Tibial artery (tissue), 4 donors: ENCODE measurements at places on chromosomes 13 and 19.
A peak's percentile ranks its signal among the peaks of the same experiment; 100 is the strongest.

DNA sequence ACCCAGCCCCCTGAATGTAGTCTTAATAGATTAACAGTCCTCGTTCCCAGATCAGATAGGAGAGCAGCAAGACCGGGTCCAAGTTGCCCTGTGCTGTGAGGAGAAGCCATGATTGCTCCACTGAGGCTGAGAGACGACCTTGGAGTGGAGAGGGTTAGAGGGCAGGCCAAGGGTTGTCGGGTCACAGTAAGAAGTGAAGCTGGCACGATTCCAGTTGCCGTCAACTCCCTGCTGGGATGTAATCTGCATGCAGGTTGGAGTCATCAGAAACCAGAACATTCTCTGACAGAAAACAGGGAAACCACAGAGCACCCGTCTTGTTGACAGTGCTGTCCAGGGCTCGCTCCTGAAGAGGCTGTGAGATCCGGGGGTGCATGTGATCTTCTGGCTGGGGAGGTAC is 19.0 kb upstream of the ATP11A start:
- H3K4me1 ChIP-seq, result no peaks in the 10 kb centered on the region
- H3K4me3 ChIP-seq, result no peak overlapping the region
- H3K27me3 ChIP-seq, result peaks cover 27% of the 10 kb centered on the region
- DNase-seq, result peak; percentile 12

GRCh38 chr19:11705474-11705873 is 33.3 kb downstream of the ZNF823 start:
- H3K36me3 ChIP-seq, result no peaks in the 10 kb centered on the region
- no peak overlapping the region for H3K4me3 ChIP-seq
- no peaks in the 10 kb centered on the region for H3K27me3 ChIP-seq
- no peak overlapping the region for H3K27ac ChIP-seq
- no peak for DNase-seq

DNA sequence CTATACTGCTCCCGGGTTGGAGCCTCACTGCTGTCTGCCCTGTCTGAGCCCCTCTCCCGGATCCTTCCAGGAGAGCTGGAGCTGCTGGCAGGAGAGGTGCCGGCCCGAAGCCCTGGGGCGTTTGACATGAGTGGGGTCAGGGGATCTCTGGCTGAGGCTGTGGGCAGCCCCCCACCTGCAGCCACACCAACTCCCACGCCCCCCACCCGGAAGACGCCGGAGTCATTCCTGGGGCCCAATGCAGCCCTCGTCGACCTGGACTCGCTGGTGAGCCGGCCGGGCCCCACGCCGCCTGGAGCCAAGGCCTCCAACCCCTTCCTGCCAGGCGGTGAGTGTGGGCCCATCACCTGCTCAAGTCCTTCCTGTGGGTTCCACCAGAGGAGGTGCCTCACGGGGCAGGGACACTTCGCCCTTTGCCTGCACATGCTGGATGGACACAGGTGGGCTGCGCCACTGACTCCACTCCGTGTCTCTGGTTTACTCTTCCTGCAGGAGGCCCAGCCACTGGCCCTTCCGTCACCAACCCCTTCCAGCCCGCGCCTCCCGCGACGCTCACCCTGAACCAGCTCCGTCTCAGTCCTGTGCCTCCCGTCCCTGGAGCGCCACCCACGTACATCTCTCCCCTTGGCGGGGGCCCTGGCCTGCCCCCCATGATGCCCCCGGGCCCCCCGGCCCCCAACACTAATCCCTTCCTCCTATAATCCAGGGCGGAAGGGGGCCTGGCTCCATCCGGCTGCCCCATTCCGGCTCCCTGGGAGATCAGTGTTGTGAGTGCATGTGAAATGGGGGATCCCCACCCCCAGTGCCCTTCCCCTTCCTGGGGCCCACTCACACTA is 19.8 kb downstream of the EPN1 start:
- H3K36me3 ChIP-seq, result peaks cover 57% of the 10 kb centered on the region
- H3K27me3 ChIP-seq, result no peaks in the 10 kb centered on the region
- no peak for DNase-seq
- no peak overlapping the region for H3K27ac ChIP-seq

DNA sequence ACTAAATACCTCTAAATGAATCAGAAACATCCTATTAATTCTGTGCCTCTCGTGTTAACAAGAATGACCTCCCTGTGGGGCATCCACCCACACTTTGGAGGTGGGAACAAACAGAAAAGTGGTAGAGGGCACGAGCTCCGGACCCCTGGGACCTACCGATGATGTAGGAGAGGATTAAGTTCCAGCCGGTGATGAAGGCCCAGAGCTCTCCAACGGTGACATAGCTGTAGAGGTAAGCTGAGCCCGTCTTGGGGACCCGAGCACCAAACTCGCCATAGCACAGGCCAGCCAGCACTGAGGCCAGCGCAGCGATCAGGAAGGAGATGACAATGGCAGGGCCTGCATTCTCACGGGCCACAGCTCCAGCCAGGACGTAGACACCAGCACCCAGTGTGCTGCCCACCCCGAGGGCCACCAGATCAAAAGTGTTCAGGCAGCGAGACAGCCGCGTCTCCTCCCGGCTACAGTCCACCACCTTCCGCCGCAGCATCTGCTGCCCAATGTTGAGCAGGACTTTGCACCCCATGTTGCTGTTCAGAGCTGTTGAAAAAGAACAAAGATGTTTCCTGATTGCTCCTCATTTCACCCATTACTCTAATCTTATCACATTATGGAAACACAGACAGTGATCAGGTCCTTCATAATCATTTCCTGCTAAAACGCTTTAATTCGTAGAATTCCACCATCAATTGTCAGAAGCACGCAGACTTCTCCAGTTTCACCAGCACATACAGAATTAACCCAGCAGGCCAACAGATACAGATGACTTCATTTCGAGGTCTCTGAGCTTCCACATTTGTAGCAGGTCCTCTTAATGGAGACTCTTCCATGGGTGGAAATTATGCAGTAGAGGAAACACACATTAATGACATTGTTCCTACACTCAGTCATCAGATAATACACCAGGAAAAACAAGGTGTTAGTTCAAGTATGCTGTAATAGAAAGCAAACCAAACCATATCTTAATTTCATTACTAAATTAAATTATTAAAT is 59.5 kb downstream of the SLC7A1 start:
- no peak overlapping the region for H3K4me3 ChIP-seq
- no peak for DNase-seq
- no peaks in the 10 kb centered on the region for H3K4me1 ChIP-seq
- no peak overlapping the region for H3K27ac ChIP-seq
- H3K36me3 ChIP-seq, result peaks cover 40% of the 10 kb centered on the region

DNA sequence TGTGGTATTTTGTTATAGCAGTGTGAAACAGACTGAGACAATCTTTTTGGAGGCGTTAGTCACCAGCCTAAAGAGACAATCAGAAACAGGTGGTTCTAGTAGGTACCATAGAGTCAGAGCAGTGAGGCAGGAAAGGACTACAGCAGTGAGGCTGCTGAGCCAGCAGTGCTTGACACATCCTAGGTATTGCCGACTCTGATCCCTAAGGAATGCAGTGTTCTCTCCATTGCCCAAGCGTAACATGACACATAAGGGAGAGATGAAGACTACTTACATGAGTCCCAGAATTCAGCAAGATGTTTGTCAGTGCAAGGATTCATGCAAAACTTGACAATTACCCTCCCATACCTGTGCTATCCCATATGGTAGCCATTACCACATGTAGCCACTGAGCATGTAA is 62.4 kb upstream of the XPO4 start:
- H3K27me3 ChIP-seq, result no peaks in the 10 kb centered on the region
- H3K4me1 ChIP-seq, result no peaks in the 10 kb centered on the region
- no peaks in the 10 kb centered on the region for H3K36me3 ChIP-seq
- no peak overlapping the region for H3K27ac ChIP-seq
- no peak for DNase-seq
- H3K4me3 ChIP-seq, result no peak overlapping the region

- H3K27me3 ChIP-seq, result no peaks in the 10 kb centered on the region
- no peak overlapping the region for H3K27ac ChIP-seq
- no peak for DNase-seq
- peaks cover 36% of the 10 kb centered on the region for H3K4me1 ChIP-seq
Measured at GRCh38 chr19:5131031-5131505, 162.2 kb downstream of the KDM4B start.

DNA sequence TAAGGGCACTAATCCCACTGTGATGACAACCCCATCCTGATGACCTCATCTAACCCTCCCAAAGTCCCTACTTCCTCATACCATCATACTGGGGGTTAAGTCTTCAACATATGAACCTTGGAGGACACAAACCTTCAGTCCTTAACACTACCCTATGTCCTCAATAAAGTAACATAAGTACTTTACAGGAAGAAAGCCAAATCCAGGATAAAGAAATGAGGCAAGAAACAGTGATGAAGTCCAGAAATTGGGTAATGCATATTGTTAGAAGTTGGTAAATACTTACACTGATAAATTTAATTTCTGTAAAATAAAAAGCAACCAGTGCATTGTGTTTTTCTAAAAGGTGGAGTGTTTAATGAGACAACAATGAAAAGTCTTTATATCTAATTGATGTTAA is 284.8 kb upstream of the SOX21 start:
- H3K4me1 ChIP-seq, result no peaks in the 10 kb centered on the region
- H3K27ac ChIP-seq, result no peak overlapping the region
- H3K36me3 ChIP-seq, result no peaks in the 10 kb centered on the region
- H3K27me3 ChIP-seq, result no peaks in the 10 kb centered on the region
- no peak overlapping the region for H3K4me3 ChIP-seq

GRCh38 chr19:31518216-31519020 is 169.2 kb upstream of the TSHZ3 start:
- H3K4me3 ChIP-seq, result no peak overlapping the region
- no peaks in the 10 kb centered on the region for H3K36me3 ChIP-seq
- no peak for DNase-seq
- H3K4me1 ChIP-seq, result no peaks in the 10 kb centered on the region
- H3K27me3 ChIP-seq, result no peaks in the 10 kb centered on the region

DNA sequence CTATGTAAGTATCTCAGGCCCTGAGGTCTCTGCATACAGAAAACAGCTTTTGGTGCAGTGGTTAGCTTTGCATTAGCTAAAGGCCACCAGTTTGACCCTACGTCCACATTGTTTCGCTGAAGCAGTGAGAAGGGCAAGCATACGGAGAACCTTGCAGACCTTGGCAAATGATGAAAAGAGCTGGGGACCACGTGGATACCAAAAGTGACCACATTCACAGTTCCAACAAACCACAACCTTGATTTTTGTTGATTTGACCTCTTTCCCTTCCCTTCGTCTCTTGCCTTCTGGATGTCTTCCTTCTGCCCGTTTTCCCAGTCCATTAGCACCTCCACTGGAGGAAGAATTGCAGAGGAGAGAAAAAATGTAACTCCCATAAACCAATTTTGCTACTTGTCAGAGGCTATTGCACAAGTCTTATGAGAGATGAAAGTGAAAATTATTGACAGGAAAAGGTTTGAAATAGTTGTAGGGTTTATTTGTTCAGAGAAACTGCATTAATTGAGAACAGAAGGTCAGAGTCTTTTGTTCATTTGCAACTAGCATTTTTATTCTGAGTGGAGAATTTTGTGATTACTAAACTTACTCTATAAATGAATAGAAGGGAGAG is 293.9 kb upstream of the HTR2A start:
- no peak overlapping the region for H3K4me3 ChIP-seq
- no peaks in the 10 kb centered on the region for H3K36me3 ChIP-seq
- H3K27me3 ChIP-seq, result no peaks in the 10 kb centered on the region
- no peak overlapping the region for H3K27ac ChIP-seq
- DNase-seq, result no peak
- H3K4me1 ChIP-seq, result no peaks in the 10 kb centered on the region

- no peak for DNase-seq
- H3K4me3 ChIP-seq, result no peak overlapping the region
- H3K4me1 ChIP-seq, result no peaks in the 10 kb centered on the region
- H3K27me3 ChIP-seq, result no peaks in the 10 kb centered on the region
Measured at GRCh38 chr13:107736731-107737130, 478.6 kb downstream of the LIG4 start.

- no peaks in the 10 kb centered on the region for H3K36me3 ChIP-seq
- no peaks in the 10 kb centered on the region for H3K27me3 ChIP-seq
- peak overlapping the region; percentile 60 for H3K4me3 ChIP-seq
- peak overlapping the region; percentile 90 for H3K27ac ChIP-seq
Measured at GRCh38 chr19:4403005-4403761, 743 bp downstream of the CHAF1A start.

DNA sequence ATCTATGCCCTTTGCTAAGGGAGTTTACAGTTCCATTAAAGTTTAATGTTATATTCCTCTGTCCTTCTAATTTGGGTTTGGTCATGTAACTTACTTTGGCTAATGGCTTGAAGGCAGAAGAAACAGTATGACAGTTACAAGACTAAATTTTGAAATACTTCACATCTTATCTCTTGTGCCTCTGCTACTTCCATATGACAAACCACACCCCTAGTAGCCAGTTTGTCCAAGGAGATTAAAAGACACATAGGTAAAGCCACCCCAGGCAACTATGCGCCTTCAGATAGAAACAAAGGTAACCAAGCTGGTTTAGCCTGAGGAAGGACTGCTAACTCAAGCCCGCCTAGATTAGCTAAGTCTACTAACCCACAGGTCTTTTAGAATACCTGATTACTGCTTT is 273.4 kb upstream of the MIR17HG start:
- no peak overlapping the region for H3K4me3 ChIP-seq
- no peaks in the 10 kb centered on the region for H3K4me1 ChIP-seq
- no peaks in the 10 kb centered on the region for H3K36me3 ChIP-seq
- no peaks in the 10 kb centered on the region for H3K27me3 ChIP-seq
- no peak for DNase-seq
- H3K27ac ChIP-seq, result no peak overlapping the region

DNA sequence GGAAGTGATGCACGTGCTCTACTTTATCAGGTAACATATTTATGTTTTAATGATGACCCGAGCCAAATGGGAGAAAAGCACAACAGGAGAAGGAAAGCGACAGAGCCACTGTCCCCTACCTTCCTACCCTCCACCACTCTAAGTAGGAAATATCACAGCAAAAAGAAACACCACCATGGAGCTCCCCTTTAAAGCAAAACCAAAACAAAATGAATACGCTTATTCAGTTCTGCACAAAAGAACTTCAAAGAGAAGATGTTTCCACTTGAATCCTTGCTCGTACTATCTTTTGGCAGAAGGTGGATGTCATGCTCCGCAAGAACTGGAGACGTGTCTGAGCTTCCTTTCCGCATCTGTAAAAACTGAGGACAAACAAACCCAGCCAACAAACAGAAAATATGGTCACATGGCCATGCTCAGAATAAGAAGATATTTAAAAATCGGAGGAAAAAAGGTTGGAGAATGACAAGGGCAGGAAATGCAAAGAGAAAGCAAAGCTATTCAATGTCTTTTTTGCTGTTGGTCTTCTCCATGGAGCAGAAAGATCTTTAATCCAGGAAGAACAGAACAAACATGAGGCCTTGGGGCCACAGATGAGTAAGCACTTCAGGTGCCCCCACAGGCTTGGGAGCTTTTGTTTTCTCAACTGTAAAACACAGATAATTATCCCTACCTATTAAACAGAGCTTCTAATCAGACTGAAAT is 19.5 kb downstream of the N4BP2L1 start:
- H3K27ac ChIP-seq, result no peak overlapping the region
- no peaks in the 10 kb centered on the region for H3K4me1 ChIP-seq
- no peaks in the 10 kb centered on the region for H3K27me3 ChIP-seq
